ENCODE measurements at places on chromosomes 11 and 22.
A peak's percentile ranks its signal among the peaks of the same experiment; 100 is the strongest.

- DNase-seq = peak; percentile 84
Observed at GRCh38 chr22:46815896-46816731, 53.7 kb downstream of the TBC1D22A start.

DNA sequence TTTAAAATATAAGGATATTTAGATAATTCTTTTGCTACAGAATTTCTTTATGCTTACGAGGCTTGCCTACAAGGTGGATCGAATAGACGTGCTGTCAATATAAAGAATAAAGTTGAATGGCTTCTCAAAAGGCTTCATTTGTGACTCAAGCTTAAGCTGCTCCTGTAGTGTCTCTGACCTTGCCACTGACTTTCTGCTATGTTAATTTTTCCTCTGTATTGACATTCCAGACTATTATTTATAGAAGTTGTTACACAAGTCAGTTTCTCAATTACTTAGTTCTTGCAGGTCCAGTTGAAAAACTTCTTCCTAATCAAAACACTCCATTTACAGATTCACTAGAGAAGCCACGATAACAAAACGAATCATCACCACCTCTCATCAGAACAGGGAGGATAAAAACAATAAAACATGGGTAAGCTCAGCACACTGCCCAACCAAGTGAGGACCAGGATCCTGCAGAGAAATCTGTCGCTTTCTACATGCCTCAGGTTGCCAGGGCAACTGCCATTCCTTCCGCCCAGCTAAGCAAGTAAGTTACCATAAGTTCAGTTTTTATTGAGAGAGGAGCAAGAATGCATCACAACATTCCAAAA is 39.0 kb upstream of the CHKA start:
- no peak for DNase-seq

DNA sequence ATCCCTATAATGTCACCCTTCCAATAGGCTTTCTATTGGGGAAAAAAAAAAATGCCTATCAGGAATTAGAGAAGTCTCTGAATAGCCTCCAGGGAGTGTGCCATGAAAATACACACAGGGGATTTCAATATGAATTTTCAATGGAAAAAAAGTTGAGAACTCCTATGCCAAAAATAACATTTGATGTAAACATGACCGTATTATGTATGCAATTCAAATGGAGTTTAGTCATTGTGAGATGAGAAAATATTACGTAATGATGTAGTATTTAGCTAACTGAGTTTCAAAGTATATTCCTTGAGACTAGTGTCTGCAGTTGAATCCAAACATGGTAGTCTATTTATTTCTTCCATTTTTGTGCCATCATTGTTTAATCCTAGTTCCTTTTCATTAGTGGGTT is 182.3 kb downstream of the BLID start:
- peak; percentile 47 for DNase-seq

- no peak for DNase-seq
Observed at GRCh38 chr22:47022075-47022473, 259.6 kb downstream of the TBC1D22A start.

- no peak for DNase-seq
Observed at GRCh38 chr11:8228231-8228630, 35.4 kb downstream of the LMO1 start.

GRCh38 chr11:35927682-35928081 is 16.2 kb upstream of the LDLRAD3 start:
- peak; percentile 62 for DNase-seq

GRCh38 chr11:92675303-92675702 is 294.1 kb upstream of the MTNR1B start:
- no peak for DNase-seq

GRCh38 chr11:73330569-73331093 is 22.6 kb downstream of the ARHGEF17 start:
- DNase-seq = no peak

DNA sequence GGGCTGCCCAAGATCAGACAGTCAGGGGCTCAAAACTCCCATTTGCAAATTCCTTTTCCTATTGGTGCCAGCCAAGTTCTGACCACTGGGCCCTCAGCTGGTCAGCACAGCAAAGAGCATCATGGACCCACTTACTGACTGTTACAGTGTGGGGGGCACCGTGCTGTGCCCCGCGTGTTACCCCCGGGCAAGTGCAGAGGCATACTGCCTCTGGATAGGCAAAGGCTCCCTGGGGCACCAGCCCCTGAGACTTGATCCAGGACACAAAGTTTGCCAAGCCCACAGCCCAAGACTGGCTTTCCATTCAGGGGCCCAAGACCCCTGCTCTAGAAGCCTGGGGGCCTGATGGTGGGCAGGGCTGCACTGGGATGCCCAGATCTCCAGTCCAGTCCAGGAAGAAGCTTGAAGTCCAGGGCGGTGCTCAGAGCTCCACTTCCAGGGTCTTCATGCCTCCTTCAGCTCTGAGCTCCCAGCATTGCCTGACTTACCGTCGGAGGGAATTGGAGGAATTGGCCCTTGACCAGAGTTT is 6.6 kb downstream of the LRRC32 start:
- no peak for DNase-seq

DNA sequence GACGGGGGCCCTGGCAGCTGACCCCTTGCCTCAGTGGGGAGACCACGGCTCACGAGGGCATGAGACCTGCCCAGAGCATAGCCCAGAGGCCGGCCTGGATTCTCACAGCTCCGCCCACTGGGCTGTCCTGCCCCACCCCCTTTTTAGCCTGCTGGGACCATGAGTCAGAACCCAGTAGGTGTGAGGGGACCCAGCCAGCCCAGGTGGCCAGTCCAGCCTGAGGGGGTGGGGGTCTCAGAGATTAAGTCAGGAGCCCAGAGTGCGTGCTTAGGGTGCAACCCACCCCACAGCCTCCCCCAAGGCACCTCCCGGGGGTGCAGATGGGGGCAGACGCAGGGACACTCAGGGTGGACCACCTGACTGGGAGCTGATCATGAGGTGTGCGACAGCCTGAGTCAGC is 40.1 kb upstream of the PPARA start:
- DNase-seq = no peak

- no peak for DNase-seq
Observed at GRCh38 chr11:74571062-74571399, 21.4 kb upstream of the POLD3 start.

DNA sequence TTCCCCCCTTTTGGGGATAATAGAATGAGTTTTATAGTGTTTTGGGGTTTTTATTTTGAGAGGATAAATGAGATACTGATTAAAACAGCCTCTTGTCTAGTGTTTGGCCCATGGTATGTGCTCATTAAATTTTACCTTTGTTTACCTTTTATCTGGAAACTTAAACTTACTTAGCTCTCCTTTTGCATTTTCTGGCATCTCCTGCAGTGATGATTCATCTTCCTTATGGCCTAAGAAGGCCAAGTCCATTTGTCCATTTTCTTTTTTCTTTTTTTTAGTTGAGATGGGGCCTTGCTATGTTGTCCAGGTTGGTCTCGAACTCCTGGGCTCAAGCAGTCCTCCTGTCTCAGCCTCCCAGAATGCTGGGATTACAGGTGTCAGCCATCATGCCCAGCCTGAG is 156.3 kb downstream of the COMMD9 start:
- DNase-seq = no peak

- no peak for DNase-seq
Observed at GRCh38 chr11:35717043-35717442, 54.5 kb downstream of the TRIM44 start.

DNA sequence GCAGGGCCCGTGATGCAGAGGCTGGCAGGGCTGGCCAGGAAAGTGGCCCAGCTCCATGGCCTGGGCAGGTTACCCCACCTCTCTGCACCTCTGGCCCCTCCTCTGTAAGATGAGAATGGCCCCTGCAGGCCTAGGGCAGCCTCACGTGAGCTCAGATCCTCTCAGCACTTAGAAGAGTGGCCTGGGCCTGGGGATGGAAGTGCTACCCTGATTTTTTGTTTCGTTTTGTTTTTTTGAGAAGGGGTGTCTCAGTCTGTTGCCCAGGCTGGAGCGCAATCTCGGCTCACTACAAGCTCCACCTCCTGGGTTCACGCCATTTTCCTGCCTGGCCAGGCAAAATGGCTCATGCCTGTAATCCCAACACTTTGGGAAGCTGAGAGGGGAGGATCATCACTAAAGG is 982 bp downstream of the APOBEC3H start:
- DNase-seq = no peak

- DNase-seq = peak; percentile 2
Observed at GRCh38 chr11:13429836-13430235, 33.2 kb downstream of the BTBD10 start.

- DNase-seq = no peak
Observed at GRCh38 chr22:27183474-27183873, 526.1 kb downstream of the MIAT start.

DNA sequence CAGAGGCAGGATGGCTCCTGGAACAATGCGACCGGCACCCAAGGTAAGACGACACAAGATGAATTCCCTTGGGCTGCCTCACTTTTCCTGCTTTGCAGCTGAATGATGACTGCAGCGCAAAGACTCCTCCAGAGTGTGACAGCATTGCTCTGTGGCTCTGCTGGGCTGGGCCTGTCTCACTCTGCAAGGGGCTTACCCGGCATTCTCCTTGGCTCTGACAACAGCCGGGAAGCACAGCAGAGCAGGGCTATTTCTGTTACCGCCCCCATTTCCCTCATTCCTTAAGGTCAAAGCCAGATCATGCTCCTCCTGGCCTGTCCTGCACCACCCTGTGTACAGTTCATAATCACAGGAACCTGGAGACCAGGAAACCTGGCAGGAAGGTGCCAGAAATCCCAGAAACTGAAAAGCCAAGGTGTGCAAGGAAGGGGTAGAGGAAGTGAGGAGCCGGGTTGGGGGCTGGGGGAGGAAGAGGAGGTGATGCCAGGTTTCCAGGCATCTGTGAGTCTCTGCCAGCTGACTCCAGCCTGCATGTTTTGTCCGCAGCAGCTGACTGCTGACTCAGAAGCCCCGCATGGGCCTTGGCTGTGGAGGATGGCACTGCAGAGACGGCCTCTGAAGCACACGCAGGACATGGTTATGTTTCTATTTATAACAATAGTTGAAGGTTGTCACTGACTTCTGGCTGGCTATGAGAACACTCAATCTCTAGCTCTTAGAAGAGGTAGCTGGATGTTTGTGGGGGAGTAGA is 113.6 kb downstream of the MICAL3 start:
- peak; percentile 60 for DNase-seq

GRCh38 chr11:61901397-61901796 is 10.1 kb upstream of the FADS3 start:
- DNase-seq = no peak

- peak; percentile 58 for DNase-seq
Observed at GRCh38 chr11:19241260-19242178, 774 bp upstream of the E2F8 start.

GRCh38 chr11:104408630-104409029 is 244.7 kb upstream of the PDGFD start:
- DNase-seq = no peak

GRCh38 chr11:124519850-124520549 is 23.5 kb downstream of the OR8B12 start:
- peak; percentile 6 for DNase-seq

DNA sequence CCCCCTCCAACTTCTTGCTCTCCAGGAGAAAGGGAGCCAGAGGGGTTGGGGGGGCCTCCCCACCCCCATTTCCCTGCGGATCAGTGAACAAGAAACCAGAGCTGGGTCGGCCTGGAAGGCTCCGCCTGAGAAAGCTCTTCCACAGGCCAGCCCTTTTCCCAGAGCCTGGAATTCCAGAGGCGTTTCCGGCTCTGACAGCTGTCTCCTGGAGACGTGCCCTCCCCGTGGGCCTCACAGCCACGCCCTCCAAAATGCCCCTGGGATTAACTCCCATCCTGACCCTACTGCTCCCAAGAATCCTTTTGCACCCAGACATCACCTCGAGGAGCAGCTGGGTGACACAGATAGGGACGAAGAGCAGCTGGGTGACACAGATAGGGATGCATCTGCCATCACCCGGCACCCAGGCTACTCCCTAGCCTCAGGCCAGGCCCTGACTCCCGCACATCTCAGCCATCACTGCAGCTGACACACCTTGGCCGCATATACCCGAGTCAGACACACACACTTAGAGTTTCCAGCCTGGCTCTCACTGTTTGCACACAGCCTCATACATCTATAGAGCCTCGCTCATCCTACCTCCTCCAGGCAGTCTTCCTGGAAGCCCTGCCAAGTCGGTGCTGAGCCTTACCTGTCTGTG is 7.6 kb upstream of the CDC42EP1 start:
- DNase-seq = no peak

Measured in suppressor macrophage treated with lipopolysaccharide for 1 hour (primary cell).